Right renal pelvis (tissue), 4 donors: ENCODE measurements at places on chromosomes 1 and 21. TPM values are rescaled to one million over a fixed set of nuclear protein-coding genes. Genes with fewer than 3 reads are reported as not detected.

The FLG2 gene
- 0.11 TPM for polyA plus RNA-seq

The RAB3GAP2 gene
- polyA plus RNA-seq = 37.1 TPM

The LCE1B gene
- not detected for polyA plus RNA-seq

The RGS16 gene
- 0.94 TPM for polyA plus RNA-seq

The AMPD1 gene
- not detected for polyA plus RNA-seq

The NPPB gene
- 0.10 TPM for polyA plus RNA-seq

The PM20D1 gene
- polyA plus RNA-seq = 1.9 TPM

The LCE1C gene
- polyA plus RNA-seq = not detected
